ENCODE measurements at places on chromosomes 12 and 14.

GRCh38 chr12:23770202-23770938, 179.1 kb downstream of the SOX5 start:
- DNase-seq, result no peak

DNA sequence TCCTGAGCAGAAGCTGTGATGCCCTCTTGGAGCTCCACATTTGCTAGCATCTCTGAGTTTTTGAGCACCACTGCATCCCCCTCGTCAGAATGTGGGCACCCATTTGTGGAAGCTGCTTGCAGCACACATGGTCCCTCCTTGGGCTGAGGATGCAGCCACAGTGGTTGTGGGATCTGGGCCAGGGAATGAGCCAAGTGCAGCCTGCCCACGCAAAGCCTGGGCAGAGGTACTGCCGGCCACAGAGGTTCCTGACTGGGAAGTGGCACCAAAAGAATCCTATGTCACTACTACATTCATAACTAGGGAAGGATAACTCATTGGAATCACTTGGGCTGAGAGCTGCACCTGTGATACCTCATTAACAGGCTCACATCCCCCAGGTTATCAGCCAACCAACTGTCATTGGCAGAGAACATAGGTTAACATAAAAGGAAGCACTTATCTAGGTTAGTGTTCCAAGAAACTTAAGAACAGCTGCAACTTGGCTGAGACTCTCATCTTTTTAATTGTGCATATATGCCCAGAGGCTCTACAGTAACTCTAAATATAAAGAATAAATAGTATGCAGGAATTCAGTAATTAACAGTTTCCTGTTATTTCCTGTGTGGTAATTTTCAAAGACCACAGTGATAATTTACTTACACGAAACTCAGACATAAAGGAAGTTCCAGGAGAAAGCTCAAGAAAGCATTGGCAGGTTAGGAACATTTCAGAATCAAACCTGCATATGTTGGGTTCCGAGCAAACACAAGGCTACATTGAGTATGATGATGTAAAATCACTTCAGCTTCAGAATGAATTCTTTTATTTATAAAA, 145.3 kb downstream of the BCAT1 start:
- DNase-seq, result peak; percentile 12

DNA sequence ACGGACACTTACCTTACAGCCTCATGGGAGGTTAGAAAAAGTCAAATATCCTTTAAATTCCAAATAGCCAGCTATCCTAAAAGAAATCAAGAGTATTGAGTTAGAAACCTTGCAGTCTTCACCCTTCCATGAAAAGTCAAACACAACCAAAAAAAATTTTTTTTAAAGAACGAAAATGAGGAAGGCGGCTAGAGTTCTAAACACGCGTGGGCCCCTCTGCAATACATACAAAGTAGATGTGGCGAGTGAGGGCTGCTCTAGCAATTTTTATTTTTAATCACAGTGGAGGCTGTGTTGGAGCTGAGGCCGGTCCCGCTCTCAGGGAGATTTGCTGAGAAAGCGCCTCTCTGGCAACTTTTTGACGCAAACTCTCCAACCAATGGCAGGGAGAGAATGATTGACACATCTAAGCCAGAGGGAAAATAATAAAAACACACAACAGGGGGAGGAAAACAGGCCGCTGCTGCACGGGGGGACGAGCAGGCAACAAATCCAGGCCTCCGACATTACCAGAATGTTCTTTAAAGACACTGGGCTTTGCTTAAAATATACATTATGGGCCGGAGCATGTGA, at the start of gene OTX2:
Gene OTX2, minus strand, starts transcription at position 333 of the 573 bp plus-strand sequence. CDS start 5,023 bp downstream, outside the sequence.
- no peak for DNase-seq

DNA sequence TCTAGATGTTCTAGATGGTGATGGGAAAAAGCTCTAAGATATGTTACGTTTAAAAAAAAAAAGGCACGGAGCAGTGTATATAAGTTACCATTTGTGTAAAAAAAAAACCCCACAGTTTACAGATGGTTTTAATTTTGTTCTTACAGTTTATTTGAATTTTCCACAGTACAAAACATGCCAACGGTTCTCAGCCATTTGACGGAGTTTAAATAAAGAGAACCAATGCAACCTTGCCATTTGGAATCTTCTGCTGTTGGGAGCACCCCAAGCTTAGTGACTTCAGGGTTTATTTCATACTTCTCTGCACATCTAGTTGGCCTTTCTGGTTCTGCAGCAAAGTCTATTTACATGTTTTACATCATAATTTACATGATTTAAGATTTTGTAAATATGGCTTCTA, 7.7 kb upstream of the HPD start:
- no peak for DNase-seq

DNA sequence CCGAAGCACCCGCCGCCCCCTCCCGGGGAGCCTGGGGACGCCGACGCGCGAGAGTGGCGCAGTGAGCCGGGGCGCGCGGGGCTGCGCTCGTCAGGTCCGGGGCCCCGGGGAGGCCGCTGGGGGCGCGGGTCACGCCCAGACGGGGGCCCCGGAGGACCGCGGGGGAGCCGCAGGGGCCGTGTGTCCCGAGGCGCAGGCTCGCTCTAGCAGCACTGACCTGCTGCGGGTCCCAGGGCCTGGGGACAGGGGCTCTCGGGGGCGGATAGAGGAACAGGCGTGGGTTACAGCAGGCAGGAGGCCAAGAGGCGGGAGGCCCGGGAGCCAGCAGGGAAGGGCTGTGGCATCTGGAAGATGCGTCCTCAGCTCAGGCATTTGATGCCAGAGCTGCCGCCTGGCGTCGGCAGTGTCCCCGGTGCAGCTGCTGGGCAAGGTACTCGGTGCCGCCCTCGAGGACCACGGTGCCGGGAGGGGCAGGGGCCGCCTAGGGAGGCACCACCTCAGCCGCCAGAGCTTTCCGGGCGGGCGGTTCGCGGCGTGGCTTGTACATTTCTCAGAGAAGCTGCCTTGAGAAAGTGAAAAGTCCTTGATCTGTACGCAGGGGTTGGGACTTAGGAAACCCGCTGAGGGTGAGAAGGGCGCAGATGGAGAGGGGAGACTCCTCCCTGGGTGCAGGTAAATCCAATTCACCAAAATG, 1.2 kb downstream of the WNT5B start:
- no peak for DNase-seq

DNA sequence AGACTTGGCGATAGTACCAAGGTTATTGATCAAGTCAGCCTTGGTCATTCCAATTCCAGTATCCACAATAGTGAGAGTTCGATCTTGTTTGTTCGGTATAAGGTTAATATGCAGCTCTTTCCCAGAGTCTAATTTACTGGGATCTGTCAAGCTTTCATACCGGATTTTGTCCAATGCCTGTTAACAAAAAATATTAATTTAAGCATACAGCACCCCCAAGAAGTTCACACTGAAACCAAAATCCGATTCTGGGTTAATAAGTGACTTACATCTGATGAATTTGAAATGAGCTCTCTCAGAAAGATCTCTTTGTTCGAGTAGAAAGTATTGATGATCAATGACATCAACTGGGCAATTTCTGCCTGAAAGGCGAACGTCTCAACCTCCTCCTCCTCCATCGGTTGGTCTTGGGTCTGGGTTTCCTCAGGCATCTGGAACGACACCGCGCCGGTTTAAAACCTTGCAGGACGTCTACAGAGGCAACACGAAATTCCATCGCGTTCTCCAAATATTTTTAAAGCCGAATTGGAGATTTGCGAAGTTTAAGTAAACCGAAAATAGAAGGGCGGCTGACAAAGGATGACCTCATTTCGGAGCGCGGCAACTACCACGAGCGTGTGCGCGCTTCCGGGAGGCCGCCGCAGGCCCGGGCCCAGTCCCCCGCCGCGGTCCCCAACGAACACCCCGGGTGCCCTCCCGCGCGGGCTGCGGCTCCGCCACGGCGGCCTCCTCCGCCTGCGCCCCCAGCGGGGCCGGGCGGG, 716 bp downstream of the HSP90AA1 start:
- peak; percentile 46 for DNase-seq

DNA sequence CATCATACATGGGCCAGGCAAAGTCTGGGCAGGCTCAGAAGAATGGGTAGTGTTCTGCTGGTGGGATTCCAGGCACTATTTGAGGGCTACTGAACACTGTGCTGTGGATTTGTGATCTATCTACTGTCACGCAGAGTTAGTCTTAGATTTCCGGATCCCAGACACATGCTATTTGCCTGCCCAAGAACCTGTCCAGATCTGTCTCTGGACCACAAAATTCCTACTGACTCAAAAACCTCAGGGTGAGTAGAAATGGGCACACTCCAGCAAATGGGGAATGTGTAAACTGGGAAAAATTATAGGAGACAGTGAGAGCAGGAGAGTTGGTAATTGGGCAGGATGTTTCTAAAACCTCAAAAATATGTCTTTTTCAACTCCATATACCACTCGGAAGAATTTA, 129.9 kb downstream of the GALC start:
- DNase-seq, result no peak

DNA sequence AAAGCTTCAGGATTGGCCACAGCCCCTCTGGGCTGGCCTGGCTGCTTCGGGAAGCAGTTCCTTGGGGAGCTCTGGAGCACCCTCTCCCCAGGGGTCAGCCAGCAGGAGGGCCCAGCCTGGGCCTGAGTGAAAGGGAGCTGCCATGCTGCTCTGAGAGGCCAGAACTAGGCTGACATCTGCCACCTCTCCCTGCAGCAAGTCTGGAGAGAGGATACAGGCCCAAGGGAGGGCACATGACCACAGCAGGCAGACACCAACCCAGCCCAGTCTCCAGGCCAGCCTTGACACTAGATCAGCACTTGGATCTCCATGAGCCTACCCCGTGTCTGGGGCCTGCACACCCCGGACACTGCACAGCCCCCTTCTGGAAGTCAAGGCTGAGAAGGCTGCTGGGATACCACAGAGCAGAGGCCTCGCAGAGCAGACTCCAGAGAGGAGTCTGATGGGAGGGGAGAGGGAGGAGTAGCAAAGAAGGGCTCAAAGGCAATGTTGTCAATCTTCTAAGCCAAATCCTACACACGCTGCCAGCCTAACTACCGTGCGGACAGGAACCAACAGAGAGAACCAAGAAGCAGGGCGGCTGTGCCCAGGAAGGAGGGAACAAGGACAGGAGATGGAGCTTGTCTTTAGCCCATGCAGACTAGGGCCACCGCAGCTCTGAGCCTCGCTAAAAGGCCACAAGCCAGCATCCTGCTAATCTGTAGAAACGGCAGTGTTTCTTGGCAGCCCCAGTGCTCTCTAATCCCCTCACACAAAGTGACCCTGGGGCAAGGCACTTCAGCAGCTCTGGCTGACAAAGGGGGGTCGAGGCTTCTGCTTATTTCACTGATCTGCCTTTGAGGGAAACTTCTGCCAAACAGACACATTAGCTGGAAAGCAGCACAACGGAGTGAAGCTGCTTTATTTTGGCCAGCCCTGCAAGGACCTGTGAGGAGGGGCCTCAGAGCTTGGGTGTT, 12.9 kb downstream of the COL2A1 start:
- no peak for DNase-seq

DNA sequence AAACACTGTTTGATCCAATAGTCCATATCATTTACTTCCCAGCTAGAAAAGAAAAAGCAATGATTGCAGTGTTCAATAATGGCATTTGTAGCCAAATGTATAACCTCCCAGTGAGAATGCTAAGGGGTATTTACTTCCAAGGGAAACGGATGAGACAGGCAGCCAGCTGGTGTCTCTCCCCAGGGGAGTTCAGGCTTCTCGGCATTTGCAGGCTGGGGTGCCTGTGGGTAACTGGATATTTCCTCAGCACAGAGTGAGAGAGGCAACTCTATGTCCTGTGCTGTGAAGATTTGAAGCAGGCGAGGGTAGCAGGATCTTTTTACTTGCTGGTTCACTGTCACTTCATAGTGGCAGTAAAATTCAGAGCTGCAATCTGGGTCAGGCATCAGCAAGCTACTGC, 1455.6 kb upstream of the TMEM132C start:
- no peak for DNase-seq

DNA sequence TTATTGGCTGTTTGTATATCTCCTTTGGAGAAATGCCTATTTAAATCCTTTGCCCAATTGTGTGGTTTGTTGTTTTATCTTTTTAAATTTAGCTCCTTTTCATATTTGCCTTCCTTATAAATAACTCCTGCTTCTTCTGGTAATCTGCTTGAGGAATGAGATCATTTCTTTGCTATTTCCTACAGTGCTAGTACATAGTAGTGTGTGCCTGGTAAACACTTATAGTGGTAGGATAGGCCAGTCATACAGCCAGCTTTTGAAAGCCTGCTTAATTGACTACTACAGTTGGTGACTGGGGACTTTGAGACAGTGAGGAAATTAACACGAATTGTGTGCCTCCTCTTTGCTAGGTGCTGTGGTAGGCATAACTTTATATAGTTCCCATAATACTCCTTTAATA, 68.7 kb downstream of the BORCS5 start:
- no peak for DNase-seq

DNA sequence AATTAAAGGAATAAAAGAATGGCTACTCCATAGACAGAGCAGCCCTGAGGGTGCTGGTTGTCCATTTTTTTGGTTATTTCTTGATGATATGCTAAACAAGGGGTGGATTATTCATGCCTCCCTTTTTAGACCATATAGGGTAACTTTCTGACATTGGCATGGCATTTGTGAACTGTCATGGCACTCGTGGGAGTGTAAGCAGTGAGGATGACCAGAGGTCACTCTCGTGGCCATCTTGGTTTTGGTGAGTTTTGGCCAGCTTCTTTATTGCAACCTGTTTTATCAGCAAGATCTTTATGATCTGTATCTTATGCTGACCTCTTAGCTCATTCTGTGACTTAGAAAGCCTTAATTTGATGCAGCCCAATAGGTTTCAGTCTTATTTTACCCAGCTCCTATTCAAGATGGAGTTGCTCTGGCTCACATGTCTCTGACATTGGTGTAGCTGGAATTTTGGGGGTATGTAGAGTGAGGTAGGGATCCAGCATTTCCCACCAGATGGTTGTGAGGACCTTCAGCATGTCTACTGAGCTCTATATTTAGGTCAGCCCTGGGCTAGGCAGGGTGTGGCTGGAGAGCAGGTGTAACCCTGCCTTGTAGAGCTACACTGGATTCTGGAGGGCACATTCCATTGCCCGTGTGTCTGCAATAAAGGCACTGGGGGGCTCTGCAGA, 103.5 kb upstream of the SLC38A2 start:
- peak; percentile 62 for DNase-seq

DNA sequence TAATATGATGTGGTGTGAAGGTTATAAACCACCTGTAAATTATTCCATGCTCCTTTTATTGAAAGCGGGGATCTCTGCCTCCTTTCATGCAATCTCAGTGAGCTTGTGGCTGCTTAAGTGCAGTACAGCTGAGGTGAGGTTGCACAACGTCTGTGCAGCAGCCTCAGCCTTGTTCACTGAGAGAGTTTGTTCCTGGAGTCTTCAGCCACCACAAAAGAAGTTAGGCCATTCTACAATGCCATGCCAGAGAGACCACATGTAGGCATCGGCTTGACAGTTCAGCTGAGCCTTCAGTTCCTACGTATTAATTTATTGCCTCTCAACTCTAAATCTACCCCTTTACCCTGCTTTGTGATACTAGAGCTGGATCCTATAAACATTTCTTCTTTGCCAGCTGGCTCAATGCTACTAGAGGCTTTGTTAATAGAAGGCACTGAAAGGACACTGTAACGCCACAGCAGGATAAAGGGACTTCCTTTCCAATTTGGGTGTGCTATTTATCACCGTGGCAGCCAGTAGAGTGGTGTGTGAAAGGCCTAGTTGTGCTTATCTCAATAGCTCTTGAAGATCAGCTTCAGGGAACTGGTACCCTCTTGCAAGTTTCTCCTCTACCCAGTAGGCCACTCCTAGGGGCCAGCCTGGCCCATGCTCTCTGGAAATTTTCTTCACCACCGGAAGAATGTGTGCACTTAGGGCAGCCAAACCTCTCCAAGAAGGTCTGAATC, 337.7 kb downstream of the IPO8 start:
- DNase-seq, result no peak

Data from M059J (cell line).